ENCODE measurements at places on chromosomes 2 and 18.

GRCh38 chr2:2870106-2870505 lies 507.5 kb downstream of the EIPR1 start:
- no peak for DNase-seq

GRCh38 chr18:79510046-79510685 lies 114.4 kb downstream of the NFATC1 start:
- no peak for DNase-seq

- no peak for DNase-seq
Measured at GRCh38 chr18:9842448-9842847, 43.3 kb upstream of the TXNDC2 start.

DNA sequence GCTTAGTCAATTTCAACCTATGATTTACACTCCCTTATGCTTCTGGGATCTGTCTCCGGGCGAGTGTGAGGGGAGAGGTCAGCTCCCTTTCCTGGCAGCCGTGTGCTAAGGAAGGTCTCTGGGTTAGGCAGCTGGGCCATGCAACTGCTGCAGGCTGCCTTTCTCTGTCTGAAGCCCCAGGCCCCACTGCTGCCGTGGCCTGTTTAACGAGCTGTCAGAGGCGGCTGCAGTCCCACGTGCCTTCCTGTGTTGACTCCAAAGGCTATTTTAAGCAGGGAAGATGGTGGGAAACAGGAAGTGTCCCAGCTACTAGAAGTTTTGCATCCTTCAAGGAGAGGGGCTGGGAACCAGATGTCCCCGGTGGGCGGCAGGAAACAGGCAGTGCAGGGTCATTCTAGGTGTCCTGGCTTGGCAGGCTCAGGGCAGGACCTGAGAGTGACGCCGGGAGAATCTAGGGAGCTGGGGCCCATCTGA lies 186.4 kb downstream of the TNS1 start:
- DNase-seq = no peak

DNA sequence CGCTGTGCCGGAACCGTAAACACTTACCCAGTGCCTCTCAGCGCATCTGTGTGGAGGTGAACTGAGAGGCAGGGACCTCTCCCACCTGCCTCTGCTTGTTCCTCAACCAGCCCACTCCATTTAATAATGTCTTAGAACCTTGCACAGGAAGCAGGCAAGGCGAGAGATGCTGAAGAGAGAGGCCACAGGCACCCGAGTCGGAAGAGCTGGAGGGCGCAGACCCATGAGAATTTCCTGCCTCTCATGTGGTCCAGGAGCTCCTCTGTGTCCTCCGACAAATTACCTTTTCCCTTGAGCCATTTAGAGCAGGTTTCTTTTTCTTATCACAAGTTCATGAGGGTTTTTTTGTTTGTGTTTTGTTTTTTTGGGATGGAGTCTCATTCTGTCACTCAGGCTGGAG lies 4.9 kb upstream of the RFX8 start:
- DNase-seq = no peak

DNA sequence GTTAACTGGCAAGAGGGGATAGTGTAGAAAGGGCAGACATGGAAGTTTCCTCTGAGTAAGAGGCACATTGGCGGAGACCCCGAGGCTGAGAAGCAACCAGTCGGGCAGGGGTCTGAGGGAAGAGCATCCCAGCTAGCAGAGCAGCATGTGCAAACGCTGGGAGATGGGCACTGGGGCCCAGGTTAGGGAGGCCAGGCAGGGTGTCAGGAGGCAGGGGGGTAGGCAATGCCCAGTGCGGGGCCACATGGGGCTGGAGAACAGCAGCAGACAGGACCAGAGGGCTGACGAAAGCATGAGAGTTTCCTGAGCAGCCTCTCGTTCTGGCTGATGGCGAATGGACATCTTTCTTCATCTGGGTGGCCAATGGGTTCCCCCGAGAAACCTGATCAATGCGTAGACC lies 88.2 kb downstream of the INPP5D start:
- no peak for DNase-seq

GRCh38 chr2:221851531-221852045 lies 279.5 kb upstream of the EPHA4 start:
- no peak for DNase-seq

DNA sequence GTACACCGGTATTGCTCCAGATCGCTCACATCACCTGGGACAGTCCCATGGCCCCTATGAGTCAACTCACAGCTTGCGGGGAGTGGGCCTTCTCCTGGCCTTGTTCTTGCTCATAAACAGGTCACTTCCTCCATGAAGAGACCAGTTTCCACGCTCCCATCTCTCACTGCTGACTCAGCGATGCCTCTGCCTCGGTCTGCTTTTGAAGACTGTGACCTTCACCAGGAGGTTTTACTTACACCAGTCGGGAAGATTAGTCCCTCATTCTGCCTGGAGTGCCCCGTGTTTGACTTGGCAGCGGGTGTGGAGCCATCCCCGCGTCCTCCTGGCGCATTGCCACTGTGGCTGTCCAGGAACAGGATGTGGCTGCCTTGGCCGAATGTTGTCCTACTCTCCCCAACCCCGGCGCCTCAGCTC lies 159.8 kb downstream of the RHBDD1 start:
- DNase-seq = no peak

DNA sequence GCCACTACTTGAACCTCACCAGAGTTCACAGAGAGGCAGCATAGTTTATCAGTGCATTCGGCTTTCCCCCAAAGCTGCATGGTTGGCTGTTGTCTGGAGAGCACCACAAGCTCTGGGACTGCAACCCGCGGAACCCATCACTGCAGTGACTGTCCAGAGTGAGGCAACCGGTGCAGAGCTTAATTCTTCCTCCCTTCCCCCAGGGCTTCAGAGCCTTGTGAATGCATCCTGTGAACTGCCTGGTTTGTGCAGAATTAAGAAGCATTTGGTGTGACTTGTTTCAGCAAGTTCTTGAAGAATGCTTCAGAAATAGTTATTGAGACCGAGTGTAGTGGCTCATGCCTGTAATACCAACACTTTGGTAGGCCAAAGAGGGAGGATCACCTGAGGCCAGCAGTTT lies 99.2 kb upstream of the FOSL2 start:
- no peak for DNase-seq

All from stimulated activated CD4-positive, alpha-beta T cell treated with anti-CD3 and anti-CD28 coated beads, Interleukin-1b, Interleukin-23, amount 100 ng/mL, for 1 hour (primary cell).